ENCODE measurements at places on chromosomes 6 and 20.

- no peak for DNase-seq
Observed at GRCh38 chr20:431012-431904, 23.2 kb downstream of the RBCK1 start.

- DNase-seq, result no peak
Observed at GRCh38 chr6:56988145-56988544, 33.2 kb downstream of the BEND6 start.

DNA sequence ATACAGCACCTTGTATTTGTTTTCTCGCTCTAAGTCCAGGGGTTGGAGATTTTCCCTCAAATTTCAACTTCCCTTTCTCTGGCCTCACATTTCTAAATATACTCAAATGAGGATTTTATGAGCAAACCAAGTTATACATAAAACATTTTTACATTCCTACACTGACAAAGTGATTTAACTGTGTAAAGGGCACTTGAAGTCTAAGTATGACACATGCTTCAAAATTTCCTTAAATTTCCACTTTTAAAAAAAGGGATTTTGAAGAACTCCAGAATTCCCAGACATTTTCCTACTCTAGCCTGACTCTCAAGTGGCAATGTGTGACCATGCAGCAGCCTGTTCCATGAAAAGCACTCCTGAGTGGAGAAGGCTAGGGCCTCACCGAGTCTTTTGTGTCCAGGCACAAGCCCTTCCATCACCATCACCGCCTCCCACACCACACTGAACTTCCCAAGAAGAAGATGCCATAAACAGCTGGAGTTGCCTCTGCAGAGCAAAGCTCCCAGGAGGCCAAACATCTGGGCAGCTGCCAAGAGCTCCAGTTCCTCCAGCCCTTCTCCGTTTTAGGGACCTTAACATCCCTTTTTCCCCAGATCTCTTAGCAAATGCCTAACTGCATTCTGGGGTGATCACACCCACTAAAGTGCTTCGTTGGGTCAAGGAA is 68.9 kb downstream of the NCR2 start:
- no peak for DNase-seq

DNA sequence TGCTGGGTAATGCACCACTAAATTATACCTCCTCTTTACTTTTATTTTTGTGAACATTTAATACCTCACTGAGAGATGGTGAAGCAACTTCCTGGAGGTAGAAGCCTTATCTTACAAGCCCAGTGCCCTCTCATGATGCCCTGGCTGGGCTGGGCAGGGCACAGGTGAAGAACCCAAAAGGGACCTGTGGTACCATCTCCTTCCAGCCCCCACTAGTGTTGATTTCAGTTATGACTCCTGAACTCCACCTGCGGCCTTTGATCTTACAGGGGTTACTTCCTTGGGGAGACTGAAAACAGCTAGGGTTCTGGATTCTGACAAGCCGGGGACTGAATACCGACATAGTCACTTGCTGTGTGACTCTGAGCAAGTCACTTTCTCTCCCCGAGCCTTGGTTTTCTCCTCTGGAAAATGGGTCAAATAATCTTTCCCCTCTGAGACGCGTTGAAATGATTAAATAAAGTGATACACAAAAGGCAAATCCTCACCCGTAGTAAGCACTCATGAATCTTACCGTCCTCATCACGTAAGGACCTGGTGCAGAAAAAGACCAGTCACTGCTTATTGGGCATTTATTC is 1.2 kb downstream of the SLC13A3 start:
- no peak for DNase-seq

GRCh38 chr20:59565768-59566461 is 38.4 kb upstream of the PHACTR3 start:
- DNase-seq, result no peak

DNA sequence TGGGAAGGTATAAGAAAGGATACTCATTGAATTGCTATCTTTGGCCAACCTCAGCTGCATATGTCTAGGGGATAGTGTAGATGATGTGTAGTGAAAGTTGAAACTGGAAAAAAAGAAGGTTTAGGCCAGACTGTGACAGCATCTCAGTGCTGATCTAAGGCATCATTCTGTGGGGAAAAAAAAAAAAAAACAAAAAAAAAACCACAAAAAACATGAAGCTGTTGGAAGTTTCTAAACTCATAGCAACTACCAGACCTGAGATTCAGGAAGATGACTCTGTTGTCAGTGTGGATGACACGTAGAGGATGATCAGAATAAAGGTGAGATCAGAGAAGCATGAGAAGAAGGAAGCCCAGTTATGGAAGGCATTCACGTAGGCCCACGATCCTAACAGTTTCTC is 100.8 kb upstream of the CNKSR3 start:
- no peak for DNase-seq

GRCh38 chr6:146133866-146134265 is 105.0 kb downstream of the GRM1 start:
- no peak for DNase-seq

- no peak for DNase-seq
Observed at GRCh38 chr6:163900570-163900969, 486.1 kb downstream of the QKI start.

DNA sequence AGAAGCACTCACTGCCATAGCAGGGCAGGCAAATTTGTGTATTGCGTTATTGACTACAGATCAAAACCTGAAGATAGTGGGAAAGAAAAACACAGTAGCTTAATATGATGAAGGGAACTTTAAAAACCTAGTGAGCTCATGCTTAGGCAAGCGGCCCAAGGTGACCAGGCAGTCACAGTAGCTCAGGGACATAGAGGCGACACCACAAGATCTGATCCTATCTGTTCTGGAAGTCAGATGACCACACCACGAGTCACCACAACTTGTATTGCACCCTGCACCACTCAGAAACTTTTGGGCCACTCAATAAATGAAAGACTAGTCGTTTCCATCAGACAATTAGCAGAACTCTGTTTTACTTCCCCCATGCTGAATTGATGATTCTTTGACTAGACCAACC is 4.9 kb downstream of the CLIC5 start:
- DNase-seq, result no peak

GRCh38 chr20:1345030-1345755 is 16.3 kb upstream of the SDCBP2 start:
- no peak for DNase-seq

GRCh38 chr6:40535110-40535818 is 51.9 kb downstream of the LRFN2 start:
- DNase-seq, result no peak

DNA sequence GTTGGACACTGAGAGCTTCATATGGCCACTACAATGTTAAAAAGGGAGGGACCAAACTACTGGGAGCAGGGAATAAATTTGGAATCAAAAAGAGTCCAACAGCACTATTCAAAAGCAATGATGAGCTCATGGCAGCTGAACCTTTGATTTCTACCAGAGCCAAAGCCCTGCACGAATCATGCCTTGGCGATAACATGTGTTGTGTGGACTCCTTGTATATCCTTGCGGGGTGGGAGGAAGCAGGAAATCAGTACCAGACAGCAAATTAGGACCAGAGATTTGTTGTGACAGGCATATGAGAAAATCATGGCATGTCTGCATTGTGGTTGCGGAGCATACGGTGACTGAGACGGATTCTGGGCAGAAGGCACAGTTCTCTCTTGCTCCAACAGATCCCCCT is 85.6 kb upstream of the EMILIN3 start:
- DNase-seq, result no peak

GRCh38 chr20:22861231-22861980 is 173.7 kb upstream of the SSTR4 start:
- DNase-seq, result no peak

- no peak for DNase-seq
Observed at GRCh38 chr6:92737983-92738382, 681.4 kb downstream of the EPHA7 start.

GRCh38 chr6:136773473-136773796 is 18.8 kb downstream of the MAP3K5 start:
- DNase-seq, result no peak

- DNase-seq, result no peak
Observed at GRCh38 chr6:106309766-106310373, 15.7 kb downstream of the ATG5 start.

- no peak for DNase-seq
Observed at GRCh38 chr6:4309540-4309939, 174.2 kb upstream of the ECI2 start.

- no peak for DNase-seq
Observed at GRCh38 chr20:57175397-57176010, 90.9 kb downstream of the BMP7 start.

DNA sequence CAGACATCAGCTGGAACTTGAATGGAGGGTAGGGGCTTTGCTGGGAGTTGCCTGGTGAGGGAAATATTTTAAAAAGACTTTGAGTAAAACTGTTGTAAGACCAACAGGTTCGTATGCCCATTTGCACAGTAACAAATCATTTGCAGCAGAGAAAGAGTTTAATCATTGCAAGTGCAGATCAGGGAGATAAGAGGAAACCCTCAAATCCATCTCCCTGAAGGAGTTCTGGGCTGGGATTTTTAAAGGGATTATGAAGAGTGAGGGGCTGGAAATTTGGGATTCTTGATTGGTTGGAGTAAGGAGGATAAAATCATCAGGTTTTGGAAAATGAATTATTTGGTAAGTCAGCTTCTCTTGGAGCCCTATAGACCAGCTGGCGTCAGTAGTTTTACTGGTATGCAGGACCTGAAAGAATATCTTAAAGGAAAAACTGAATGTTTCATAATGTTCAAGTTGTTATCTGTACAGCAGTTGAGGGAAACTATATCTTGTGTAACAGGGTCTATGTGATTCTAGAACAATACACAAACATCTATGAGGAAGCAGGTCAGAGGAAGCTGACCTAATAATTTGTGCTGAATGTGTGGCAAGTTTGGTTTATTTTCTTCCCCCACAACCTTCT is 295.5 kb downstream of the PLCB1 start:
- DNase-seq, result no peak

DNA sequence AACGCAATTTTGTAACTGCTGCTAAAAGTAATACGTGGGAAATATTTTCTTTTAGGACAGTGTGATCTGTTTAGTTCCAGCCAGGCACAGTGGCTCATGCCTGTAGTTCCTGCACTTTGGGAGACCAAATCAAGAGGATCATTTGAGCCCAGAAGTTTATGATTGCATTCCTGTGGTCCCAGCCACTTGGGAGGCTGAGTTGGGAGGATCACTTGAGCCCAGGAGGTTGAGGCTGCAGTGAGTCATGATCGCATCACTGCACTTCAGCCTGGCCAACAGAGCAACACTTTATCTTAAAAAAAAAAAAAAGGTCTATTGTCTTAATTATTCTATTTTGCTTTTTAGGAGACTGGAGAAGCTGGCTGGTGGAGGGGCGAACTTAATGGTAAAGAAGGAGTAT is 101.5 kb downstream of the CD2AP start:
- DNase-seq, result no peak

- DNase-seq, result no peak
Observed at GRCh38 chr20:44008806-44009678, 94.4 kb downstream of the TOX2 start.

DNA sequence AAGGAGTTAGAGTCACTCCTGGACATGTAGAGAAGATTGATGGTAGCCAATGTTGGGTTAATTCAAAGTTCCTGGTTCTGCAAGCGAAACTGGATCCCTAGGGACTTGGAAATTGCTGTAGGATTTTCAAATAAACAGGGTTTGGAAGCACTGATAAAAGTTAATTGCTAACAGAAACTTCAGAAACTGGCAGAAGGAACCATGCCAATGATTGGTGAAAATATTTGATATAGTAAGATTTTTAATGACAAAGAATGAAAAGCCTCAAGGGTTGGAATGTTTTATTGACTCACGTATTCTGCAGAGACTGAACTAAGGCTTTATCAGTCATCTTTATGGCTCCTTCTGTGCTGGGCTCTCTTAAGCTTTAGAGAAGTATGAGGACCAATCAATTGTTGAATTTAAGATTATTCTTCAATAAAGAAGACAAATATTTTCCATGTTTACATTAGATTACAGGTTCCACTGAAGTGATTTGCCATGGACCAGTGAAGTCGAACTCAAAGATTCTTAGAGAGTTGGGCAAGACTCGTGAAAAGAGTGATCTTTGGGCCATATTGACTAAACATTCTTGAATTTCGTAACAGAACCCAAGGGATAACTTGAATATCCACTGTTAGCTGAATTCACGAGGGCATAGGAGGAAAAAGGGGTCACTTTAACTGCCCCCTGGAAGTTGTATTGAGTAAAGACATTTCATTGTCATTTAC is 371.4 kb downstream of the HDGFL1 start:
- DNase-seq, result no peak

DNA sequence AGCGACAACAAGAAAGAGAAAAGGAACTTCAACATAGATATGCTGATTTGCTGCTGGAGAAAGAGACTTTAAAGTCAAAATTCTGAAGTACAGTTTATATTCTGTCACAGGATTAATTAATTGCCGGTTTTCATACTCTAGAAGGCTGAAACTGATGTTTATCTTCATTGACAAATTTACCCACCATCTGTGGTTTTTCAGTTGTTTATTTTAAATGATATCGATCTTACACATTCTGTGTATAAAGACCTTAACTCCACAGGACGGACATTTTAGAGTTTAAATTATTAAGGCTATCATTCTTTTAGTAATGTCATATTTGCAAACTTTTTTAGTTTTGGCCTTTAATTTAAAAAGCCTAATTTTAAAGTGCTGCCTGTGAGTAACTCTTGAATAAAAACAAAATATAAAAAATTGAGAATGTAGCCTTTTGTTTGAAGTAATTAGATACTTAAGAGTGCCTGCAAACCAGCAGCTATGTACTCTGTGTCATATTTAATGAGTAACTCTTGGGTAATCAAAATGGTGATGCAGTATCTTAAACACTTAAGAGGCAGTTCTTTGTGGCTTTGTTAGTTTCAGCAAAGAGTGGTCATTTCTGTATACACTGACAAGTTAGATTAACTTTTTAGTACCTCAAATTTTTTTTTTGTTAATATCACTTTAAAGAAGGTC is 59.3 kb downstream of the CDC5L start:
- no peak for DNase-seq

DNA sequence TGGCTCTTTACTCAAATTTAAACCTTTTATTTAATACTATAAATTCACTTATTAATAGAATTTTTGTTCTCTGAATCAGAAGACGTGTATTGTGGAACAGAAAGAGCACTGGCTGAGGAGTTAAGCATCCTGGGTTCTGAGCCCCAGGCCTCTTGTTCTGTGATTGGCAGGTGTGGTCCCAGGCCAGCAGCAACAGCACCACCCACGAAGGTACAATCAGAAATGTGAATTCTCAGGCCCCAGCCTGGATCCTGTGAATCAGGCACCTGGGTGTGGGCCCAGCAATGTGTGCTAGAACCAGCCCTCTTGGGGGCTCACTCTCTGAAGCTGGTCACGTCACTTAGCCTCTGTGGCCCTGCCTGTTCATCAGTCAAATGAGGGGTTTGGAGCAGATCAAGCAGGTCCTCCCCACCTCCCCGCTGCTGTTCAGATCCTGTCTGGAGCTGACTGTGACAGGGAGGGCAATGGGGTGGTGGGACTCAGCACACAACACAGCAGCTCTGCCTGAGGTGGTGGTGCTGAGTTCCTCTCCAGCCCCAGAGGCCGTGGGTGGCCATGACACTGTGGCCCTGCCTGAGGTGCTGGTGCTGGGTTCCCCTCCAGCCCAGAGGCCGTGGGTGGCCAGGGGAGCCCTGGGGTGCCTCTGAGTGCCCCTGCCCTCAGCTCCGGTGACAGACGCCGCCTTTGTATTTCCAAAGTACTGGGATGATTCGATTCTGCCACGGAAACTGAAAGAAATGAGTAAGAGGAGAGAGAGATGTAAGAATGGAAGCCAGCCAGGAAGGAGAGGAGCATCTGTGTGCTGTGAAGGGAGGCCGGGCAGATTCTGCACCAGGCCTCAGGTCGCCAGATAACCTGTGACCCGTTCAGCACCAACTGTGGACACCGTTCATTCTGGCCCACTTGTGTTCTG is 41.6 kb upstream of the FRMD1 start:
- DNase-seq, result no peak
